ENCODE measurements at places on chromosomes 6 and 20.

- DNase-seq, result no peak
Measured at GRCh38 chr6:127453845-127454619, 5.2 kb downstream of the KIAA0408 start.

GRCh38 chr6:138787138-138787537 lies 8.7 kb upstream of the ECT2L start:
- DNase-seq, result no peak

- no peak for DNase-seq
Measured at GRCh38 chr6:150514806-150515380, 84.8 kb upstream of the PLEKHG1 start.

DNA sequence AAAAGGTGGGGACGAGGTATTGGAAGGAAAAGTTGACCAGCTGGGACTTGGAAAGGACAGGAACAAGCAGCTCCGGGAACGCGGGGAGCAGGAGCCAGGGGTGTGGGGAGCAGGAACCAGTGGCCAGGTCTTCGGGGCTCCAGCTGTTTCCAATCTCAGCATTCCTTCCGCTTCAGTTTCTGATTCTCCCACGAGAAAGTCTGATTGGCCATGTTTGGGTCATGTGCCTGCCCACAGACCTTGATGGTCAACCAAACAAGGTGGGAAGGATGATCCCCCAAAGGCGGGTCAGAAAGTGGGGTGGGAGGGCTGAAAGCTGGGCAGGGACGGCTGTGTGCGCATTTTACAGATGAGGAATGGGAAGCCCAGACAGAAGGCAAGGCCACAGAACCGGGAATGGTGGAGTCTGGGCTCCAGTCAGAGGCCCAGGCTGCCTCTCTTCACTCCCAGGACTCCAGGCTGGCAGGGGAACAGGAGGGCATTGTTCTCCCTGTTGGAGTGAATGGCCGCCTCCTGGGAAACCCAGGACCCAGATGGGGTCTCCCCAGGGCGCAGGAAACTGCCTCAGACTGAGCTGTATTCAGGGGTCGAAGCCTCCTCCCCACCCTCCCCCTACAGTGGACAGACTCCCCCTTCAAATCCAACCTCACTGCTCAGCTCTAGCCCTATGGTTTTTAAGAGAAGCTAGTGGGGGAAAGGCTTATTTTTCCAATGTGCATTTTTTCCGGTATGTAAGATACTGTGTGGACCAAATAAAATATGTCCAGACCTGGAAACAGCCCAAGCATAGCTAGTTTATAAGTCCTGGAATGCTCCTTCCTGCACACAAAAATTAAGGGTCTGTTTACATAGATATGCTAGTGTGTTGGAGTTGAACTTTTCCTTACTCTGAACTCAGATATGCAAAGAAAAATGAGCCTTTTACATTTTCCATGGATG lies 12.2 kb upstream of the PTGIS start:
- no peak for DNase-seq

DNA sequence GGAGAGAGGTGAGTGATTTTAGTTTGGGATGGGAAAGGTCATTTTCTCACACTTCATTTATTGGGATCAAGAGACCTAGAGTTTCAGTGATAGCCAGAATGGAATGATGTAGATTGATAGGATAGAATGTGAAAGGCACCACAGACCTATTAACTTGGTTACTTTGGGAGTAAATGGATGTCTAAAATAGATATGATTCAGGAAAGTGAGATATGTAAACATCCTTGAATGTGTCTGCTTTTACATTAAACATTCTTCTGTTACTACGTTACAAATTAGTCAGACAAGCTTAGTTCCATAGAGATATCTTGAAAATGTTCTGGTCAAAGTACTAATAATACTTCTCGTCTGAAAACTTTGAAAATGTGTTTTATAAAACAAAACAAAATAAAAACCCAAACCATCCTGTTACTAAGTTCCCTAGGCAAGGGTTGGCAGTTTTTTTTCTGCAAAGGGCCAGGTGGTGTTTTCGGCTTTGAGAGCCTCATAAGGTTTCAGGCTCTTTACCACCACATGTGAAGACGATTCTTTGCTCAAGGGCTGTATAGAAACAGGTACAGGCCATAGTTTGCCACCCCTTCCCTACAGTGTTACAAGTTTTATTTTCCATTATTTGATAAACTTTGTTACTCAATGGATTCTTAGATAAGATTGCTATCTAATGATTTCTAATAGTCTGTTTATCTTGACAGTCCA lies 3.4 kb downstream of the CYB5R4 start:
- no peak for DNase-seq

GRCh38 chr6:111573131-111573883 lies 32.4 kb downstream of the TRAF3IP2 start:
- DNase-seq, result no peak

DNA sequence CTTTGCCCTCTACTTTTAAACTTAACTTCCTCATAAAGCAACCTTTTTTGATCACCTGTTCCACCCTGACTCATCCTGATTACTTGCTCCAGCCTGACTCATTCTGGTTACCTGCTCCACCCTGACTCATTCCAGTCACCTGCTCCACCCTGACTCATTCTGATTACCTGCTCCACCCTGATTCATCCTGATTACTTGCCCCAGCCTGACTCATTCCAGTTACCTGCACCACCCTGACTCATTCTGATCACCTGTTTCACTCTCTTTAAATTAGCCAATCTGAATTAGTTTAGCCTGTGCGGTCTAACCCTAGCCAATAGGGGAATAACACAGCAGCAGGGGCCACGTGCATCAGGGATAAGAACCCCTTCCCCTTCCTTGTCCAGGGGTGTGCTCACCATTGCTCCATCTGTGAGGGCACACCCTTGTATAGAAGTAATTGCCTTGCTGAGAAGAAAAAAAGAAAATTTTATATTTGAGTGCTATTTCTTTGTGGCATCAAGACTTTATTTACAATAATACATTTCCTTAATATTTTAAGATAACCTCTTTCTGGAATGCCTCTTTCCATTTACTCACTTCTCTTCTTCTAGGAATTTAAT lies 17.9 kb downstream of the HLA-G start:
- no peak for DNase-seq

DNA sequence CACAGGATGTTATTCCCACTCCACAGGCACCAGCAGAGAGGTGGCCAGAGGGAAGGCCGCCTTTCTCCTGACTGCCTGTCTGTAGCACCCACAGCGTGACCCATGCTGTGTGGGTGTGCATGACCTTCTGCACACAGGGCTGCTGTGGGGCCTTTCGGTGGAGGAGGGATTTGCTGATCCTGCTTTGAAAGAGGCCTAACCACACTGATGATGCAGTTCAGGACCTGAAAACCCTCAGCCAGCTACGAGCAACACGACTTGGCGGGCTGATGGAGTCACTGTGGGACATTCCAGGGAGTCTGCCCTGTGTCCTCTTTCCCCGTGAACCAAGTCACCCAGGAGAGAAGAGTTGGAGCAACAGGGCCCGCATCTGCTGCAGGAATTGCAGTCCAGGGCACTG lies 49.1 kb downstream of the SYTL3 start:
- no peak for DNase-seq

DNA sequence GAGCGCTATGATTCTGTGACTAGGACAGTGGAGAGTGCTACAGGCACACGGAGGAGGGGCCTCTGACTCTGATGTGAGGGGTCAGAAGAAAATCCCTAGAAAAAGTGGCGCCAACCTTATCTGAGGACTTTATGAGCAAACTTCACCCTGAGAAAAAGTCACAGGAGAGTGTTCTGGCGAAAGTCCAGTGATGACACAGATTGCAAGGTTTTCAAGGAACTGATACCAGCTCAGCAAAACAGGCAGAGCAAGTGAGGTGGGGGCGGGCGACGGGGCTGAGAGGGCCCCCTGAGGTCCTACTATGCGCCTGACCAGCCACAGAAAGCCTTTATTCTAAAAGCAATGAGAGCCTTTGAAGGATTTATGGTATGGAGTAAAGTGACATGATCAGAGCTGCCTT lies 73.3 kb downstream of the SLC22A23 start:
- DNase-seq, result no peak

- DNase-seq, result no peak
Measured at GRCh38 chr20:21166801-21167200, 40.9 kb downstream of the KIZ start.

DNA sequence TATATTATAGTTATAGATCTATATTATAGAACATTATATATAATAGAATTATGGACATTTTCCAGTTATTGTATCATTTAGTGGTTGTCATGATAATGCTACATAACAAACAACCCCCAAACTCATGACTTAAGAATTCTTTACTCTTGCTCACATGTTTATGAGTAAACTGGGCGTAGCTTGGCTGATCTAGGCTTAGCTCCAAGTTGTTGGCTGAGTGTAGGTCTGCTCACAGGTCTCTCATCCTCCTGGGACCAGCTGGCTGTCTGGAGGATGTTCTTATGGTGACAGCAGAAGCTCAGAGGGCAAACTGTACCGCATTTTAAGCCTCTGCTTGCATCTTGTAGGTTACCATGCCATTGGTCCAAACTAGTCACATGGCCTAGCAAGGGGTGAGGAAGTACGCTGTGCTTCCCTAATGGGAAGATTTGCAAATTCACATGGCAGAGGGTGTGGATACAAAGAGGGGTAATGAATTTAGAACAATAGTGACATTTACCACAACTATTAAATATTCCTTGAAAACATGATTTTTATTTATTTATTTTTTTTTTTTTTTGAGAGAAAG lies 34.2 kb downstream of the ARHGAP40 start:
- DNase-seq, result no peak

GRCh38 chr6:30700340-30700739 lies 9.6 kb upstream of the NRM start:
- DNase-seq, result no peak

DNA sequence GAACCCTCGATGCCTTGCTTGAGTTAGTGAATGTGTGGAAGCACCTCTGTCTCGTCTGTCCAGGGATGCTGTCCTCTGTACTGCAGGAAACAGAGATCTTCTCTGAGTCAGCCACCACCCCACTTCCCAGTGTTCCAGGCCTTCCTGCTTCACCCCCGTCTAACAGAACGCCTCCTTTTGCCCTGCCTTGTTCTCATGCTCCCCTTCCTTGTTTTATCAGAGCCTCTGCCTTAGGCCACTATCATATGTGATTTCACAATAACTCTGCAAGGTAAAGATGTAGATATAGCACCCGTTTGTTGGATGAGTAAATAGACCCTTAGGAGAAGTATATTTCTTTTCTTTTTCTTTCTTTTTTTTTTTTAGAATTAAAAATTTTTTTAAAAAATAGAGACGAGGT lies 106.7 kb upstream of the CLDN20 start:
- DNase-seq, result no peak

DNA sequence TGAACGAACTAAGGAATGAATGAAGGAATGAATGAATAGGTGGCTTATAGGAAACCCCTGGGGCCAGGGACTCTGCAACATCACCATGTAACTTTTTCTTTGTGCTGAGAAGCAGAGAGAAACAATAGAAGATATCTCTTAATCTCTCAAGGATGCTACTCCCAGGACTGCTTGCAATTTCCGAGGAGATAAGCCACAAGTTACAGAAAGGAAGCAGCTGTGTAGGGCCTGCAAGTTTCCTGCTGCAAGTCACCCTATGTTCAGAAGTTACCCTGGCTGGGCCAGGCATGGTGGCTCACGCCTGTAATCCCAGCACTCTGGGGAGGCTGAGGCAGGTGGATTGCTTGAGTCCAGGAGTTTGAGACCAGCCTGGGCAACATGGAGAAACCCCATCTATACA lies 7.3 kb upstream of the MAVS start:
- no peak for DNase-seq

GRCh38 chr20:55744896-55745295 lies 260.4 kb downstream of the CBLN4 start:
- no peak for DNase-seq

DNA sequence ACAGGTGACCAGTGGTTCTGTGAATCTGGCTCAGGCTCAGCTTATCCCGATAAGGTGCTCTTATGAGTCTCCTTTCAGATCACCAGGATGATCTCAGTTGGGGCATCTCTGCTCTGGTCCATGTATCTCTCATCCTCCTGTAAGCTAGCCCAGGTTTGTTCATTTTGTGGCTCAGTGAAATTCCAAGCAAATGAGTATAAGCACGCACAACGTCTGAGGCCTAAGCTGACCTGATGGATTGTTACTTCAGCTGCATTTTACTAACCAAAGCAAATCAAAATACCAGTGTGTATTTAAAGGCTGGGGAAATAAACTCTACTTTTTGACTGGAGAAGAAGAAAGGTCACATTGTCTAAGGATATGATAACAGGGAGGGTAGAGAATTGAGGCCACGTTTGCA lies 551.0 kb upstream of the BTBD3 start:
- no peak for DNase-seq

DNA sequence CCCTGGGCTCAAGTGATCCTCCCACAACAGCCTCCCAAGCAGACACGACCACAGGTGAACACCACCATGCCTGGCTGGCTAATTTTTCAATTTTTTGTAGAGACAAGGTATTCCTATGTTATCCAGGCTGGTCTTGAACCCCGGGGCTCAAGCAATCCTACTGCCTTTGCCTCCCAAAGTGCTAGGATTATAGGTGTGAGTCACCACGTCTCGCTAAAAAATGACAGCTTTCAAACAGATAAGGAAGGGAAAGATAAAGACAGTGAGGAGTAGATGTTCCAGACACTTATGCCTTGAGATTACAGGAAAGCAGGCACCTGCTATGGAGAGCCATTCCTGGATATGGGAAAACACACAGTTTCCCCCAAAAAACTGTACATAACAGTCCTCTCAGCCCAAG lies 40.9 kb upstream of the SLA2 start:
- no peak for DNase-seq

DNA sequence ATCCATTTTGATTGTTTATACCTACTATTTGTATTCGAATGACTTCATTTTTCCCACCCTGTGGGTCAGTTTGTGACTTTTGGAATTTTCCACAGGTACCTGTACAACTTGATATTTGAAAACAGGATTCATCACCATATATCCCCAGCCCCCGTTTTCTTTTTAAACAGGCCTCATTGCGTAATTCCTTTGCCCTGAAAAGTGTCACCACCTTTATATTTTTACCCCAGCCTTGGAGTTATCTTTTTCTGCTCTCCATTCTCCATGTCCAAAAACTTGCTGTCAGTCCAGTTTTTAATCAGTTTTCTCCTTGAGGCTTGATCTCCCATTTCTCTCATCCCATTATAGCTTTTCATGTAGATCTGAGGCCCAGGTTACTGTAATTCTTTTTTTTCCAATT lies 16.6 kb downstream of the ZKSCAN8 start:
- no peak for DNase-seq

- peak; percentile 78 for DNase-seq
Measured at GRCh38 chr20:37567671-37568588, 40.3 kb upstream of the BLCAP start.

DNA sequence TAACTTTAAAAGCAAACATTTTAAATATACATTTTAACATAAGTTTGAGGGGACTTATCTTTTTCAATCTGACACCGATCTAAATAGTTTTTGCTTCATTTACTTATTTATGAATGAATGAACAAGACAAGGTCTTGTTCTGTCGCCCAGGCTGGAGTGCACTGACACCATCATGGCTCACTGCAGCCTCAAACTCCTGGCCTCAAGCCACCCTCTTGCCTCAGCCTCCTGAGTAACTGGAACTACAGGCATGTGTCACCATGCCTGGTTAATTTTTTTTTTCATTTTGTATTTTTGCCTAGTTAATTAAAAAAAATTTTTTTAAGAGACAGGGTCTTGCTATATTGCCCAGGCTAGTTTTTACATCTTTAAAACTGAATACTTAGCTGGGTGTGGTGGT lies 25.4 kb downstream of the FBXO9 start:
- DNase-seq, result no peak

GRCh38 chr20:24109537-24109936 lies 121.0 kb upstream of the GGTLC1 start:
- no peak for DNase-seq

Measured in NCI-H1694 treated with DMSO at 0.1 percent for 48 hours (cell line).